Neural crest cell (in vitro differentiated cells): ENCODE measurements at places on chromosomes 7 and 10. TPM values are rescaled to one million over a fixed set of nuclear protein-coding genes. Genes with fewer than 3 reads are reported as not detected.

SLC18A3 gene
- total RNA-seq: 16.7 and 17.9 TPM in 2 replicates

PHKG1 gene
- total RNA-seq: 1.1 and 1.7 TPM in 2 replicates

C7orf57 gene
- not detected in 2 replicates for total RNA-seq

PRLHR gene
- not detected in 2 replicates for total RNA-seq

SH3PXD2A gene
- 22.8 and 23.2 TPM in 2 replicates for total RNA-seq

EBF3 gene
- total RNA-seq: 11.2 and 11.6 TPM in 2 replicates

STOX1 gene
- 8.7 and 8.8 TPM in 2 replicates for total RNA-seq

MYH16 gene
- total RNA-seq: not detected in 2 replicates

HOXA6 gene
- 1.6 and 2.0 TPM in 2 replicates for total RNA-seq

KDM7A gene
- total RNA-seq: 4.9 and 5.2 TPM in 2 replicates

VENTX gene
- total RNA-seq: not detected in 2 replicates

TRIM50 gene
- not detected in 2 replicates for total RNA-seq

DNA sequence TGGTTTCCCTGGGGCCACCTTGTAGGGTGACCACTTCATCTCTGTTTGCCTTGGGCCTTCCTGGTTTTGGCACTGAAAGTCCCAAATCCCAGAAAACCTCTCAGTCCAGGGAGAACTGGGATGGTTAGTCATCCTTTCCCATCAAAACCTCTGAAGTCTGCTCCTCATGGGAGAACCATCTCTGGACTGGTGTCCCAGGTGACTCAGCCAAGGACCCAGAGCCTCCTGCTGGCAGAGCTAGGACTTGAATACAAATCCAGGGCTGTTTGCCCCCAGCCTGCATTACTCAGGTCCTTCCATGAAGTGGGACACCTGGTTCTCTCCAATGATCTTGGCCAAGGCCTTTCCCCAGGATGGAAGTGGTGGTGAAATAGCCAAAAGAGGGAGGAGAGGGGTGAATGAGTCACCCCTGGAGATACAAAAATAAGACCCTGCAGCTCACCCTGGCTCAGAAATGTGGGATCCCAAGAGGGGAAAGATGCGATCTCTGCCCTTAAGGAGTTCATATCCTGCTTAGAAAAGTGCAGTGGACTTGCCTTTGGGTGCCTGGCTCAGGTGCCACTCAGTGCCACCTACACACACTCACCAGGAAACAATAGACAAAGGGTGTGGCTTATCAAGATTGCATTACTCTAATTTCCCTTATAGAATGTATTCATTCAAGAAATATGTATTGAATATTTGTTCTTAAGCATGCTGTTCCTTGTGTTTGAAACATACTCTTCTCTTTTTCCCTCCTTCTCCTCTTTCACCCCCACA lies 22.0 kb downstream of the ADRA2A start:
- no peak overlapping the region for H3K4me3 ChIP-seq
- no peaks in the 10 kb centered on the region for H3K4me1 ChIP-seq
- H3K27me3 ChIP-seq: peaks cover 11% of the 10 kb centered on the region
- no peaks in the 10 kb centered on the region for H3K36me3 ChIP-seq
- no peak overlapping the region for H3K27ac ChIP-seq
- DNase-seq: no peak

GRCh38 chr7:12941512-12941911 lies 254.1 kb downstream of the ARL4A start:
- no peaks in the 10 kb centered on the region for H3K4me1 ChIP-seq
- peaks cover 25% of the 10 kb centered on the region for H3K36me3 ChIP-seq
- H3K4me3 ChIP-seq: no peak overlapping the region
- no peak overlapping the region for H3K27ac ChIP-seq
- H3K27me3 ChIP-seq: no peaks in the 10 kb centered on the region

DNA sequence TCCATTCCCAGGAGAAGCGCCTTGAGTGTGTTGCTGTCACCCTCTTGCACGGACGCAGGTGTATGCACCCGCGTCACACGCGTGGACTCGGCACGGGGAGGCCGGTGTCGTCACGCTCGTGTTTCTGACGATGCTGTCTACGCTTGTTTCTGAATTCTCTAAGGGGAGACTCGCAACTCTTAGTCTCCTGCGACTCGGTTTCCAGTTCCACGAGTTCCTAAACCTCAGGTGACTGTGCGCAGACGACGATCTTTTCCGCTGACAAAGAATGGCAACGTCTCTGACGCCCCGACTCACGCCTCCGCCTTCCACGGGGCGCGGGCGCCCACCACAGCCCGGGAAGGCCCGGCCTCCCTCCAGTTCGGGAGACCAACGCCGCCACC lies 579 bp downstream of the IDI1 start:
- H3K4me1 ChIP-seq: peaks cover 66% of the 10 kb centered on the region
- H3K36me3 ChIP-seq: peaks cover 20% of the 10 kb centered on the region
- no peak for DNase-seq
- peak overlapping the region; percentile 98 for H3K27ac ChIP-seq

- H3K27ac ChIP-seq: no peak overlapping the region
- no peaks in the 10 kb centered on the region for H3K36me3 ChIP-seq
- no peak for DNase-seq
- H3K27me3 ChIP-seq: no peaks in the 10 kb centered on the region
- no peak overlapping the region for H3K4me3 ChIP-seq
Measured at GRCh38 chr10:77157248-77158019, 480.2 kb downstream of the KCNMA1 start.

GRCh38 chr7:41421056-41421455 lies 281.8 kb downstream of the INHBA start:
- no peaks in the 10 kb centered on the region for H3K4me1 ChIP-seq
- no peaks in the 10 kb centered on the region for H3K27me3 ChIP-seq
- H3K27ac ChIP-seq: no peak overlapping the region
- H3K36me3 ChIP-seq: no peaks in the 10 kb centered on the region

- no peak overlapping the region for H3K4me3 ChIP-seq
- no peak overlapping the region for H3K27ac ChIP-seq
- DNase-seq: no peak
- peaks cover 3% of the 10 kb centered on the region for H3K36me3 ChIP-seq
- no peaks in the 10 kb centered on the region for H3K4me1 ChIP-seq
- no peaks in the 10 kb centered on the region for H3K27me3 ChIP-seq
Measured at GRCh38 chr7:84982199-84982598, 204.7 kb downstream of the SEMA3D start.

GRCh38 chr10:100282907-100283306 lies 3.6 kb downstream of the BLOC1S2 start:
- H3K36me3 ChIP-seq: peaks cover 14% of the 10 kb centered on the region
- peaks cover 24% of the 10 kb centered on the region for H3K4me1 ChIP-seq
- no peaks in the 10 kb centered on the region for H3K27me3 ChIP-seq
- no peak overlapping the region for H3K4me3 ChIP-seq

- no peaks in the 10 kb centered on the region for H3K27me3 ChIP-seq
- H3K27ac ChIP-seq: no peak overlapping the region
- H3K4me3 ChIP-seq: peak overlapping the region; percentile 50
- no peaks in the 10 kb centered on the region for H3K36me3 ChIP-seq
- H3K4me1 ChIP-seq: peaks cover 31% of the 10 kb centered on the region
- DNase-seq: no peak
Measured at GRCh38 chr7:106108991-106109390, 3.1 kb downstream of the SYPL1 start.

- no peaks in the 10 kb centered on the region for H3K36me3 ChIP-seq
- H3K4me1 ChIP-seq: peaks cover 10% of the 10 kb centered on the region
- H3K27ac ChIP-seq: no peak overlapping the region
- peaks cover 42% of the 10 kb centered on the region for H3K27me3 ChIP-seq
Measured at GRCh38 chr10:123884907-123885381, 6.7 kb downstream of the CPXM2 start.

DNA sequence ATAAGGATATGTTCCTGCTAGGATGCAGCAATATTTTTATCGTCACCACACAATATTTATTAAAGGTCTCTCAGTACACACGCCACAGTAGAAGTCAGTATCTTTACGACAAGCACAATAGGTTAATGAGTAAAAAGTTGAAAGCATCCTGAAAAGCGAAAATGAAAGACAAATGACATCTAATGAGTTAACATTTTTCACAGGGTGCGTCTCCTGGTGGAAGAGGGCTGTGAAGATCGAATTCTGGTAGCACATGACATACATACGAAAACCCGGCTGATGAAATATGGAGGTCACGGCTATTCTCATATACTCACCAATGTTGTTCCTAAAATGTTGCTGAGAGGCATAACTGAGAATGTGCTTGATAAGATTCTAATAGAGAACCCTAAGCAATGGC lies 10.8 kb downstream of the C1QL3 start:
- H3K36me3 ChIP-seq: no peaks in the 10 kb centered on the region
- H3K4me1 ChIP-seq: peaks cover 5% of the 10 kb centered on the region
- H3K27ac ChIP-seq: no peak overlapping the region
- no peak for DNase-seq
- H3K27me3 ChIP-seq: peaks cover 9% of the 10 kb centered on the region
- H3K4me3 ChIP-seq: no peak overlapping the region

DNA sequence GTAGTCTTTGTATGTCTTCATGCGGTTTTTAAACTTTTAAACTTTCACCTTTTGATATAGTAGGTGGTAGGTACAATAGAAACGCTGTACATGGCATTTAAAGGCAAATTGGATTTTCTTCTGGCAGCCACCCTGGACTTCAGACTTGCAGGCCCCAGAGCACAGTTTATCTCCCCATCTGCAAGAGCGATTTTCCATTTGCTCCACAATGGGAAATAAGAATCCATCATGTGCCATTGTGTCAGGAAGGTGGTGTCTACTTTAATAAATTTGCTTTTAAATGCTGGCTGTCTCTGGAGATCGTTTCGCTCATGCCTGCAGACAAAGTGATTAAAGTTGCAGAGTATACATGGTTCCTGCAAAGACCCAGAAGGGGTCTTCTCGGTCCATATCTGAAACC lies 38.9 kb downstream of the UNC5B start:
- H3K36me3 ChIP-seq: no peaks in the 10 kb centered on the region
- no peaks in the 10 kb centered on the region for H3K27me3 ChIP-seq
- DNase-seq: no peak

- H3K27ac ChIP-seq: no peak overlapping the region
- H3K36me3 ChIP-seq: no peaks in the 10 kb centered on the region
- H3K27me3 ChIP-seq: no peaks in the 10 kb centered on the region
- no peak overlapping the region for H3K4me3 ChIP-seq
Measured at GRCh38 chr7:136326045-136326609, 349.0 kb upstream of the MTPN start.

GRCh38 chr10:821322-821721 lies 110.2 kb downstream of the LARP4B start:
- H3K36me3 ChIP-seq: peaks cover 16% of the 10 kb centered on the region
- H3K4me3 ChIP-seq: no peak overlapping the region
- DNase-seq: no peak
- no peaks in the 10 kb centered on the region for H3K4me1 ChIP-seq
- H3K27ac ChIP-seq: peak overlapping the region; percentile 74

GRCh38 chr7:43767311-43767710 lies 8.8 kb downstream of the BLVRA start:
- H3K27ac ChIP-seq: no peak overlapping the region
- peaks cover 15% of the 10 kb centered on the region for H3K4me1 ChIP-seq
- H3K4me3 ChIP-seq: no peak overlapping the region
- peaks cover under 1% of the 10 kb centered on the region for H3K36me3 ChIP-seq
- DNase-seq: no peak

- H3K27ac ChIP-seq: no peak overlapping the region
- peaks cover 5% of the 10 kb centered on the region for H3K36me3 ChIP-seq
- H3K4me3 ChIP-seq: no peak overlapping the region
- DNase-seq: no peak
- H3K4me1 ChIP-seq: no peaks in the 10 kb centered on the region
Measured at GRCh38 chr10:130185591-130185990, 49.4 kb downstream of the GLRX3 start.

- peaks cover 6% of the 10 kb centered on the region for H3K36me3 ChIP-seq
- no peak for DNase-seq
- no peaks in the 10 kb centered on the region for H3K27me3 ChIP-seq
- H3K27ac ChIP-seq: peak overlapping the region; percentile 31
Measured at GRCh38 chr7:47326220-47326619, 255.7 kb downstream of the TNS3 start.

GRCh38 chr10:120217736-120218135 lies 239.3 kb upstream of the PLPP4 start:
- no peak overlapping the region for H3K4me3 ChIP-seq
- H3K36me3 ChIP-seq: peaks cover 3% of the 10 kb centered on the region
- H3K4me1 ChIP-seq: no peaks in the 10 kb centered on the region
- H3K27ac ChIP-seq: no peak overlapping the region
- H3K27me3 ChIP-seq: no peaks in the 10 kb centered on the region
- DNase-seq: no peak

DNA sequence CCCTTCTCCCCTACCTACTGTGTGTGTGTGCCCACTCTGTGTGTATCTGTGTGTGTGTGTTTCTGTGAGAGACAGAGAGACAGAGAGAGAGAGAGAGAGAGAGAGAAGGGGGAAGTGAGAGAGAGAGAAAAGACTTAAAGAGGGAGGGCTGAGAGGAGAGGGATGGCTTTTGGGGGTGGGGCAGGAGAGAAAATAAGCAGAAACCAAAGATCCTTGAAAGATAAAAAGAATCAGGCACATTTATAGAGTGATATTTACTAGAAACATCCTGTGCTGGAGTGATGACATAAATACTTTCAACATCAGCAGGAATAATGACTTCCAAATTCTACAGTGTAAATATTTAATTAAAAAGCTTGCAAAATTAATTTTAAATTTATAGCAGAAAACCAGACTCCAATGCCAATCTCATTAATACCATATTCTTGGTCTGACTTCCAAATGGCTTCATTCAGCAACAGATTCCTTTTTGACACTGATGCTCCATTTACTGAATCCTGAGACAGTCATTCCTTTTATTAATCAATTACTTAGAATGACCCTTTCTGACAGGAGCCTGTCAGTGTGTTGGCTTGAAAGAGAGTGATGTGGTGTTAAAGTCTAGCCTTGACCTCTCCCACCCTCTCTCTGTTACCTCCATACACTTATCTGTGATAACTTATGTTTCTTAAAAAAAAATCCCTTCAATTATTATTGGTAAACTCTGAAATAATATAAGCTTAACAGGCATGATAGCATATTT lies 41.7 kb upstream of the WNT2 start:
- no peaks in the 10 kb centered on the region for H3K27me3 ChIP-seq
- no peak overlapping the region for H3K27ac ChIP-seq
- no peak for DNase-seq
- peaks cover 6% of the 10 kb centered on the region for H3K4me1 ChIP-seq
- no peaks in the 10 kb centered on the region for H3K36me3 ChIP-seq
- H3K4me3 ChIP-seq: no peak overlapping the region

DNA sequence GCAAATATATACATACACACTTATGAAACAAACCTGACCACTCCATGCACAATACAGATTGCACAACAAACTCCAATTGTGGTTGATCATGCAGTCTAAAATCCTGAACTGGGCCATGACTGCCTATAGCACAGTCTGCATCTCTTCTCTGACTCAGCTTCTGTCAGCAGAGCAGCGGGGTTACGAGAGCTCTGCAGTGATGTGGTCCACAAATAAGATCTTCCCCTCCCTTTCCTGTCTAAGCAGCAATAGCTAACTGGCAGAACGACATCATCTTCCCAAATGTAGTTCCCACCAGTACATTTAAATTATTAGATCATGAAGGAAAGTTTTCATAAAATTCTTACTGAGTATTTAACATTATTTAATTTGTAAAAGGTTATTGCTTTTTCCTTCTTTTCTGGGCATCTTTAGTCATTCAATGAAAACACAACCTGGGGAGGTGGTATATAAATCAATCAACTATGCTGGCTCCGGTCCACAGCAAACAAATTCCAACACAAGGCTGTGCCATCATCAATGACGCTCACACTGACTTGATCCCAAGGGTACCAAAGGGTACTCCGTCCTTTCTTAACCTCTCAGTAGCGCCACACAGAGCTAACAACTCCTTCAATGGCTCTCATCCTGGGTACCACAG lies 17.1 kb downstream of the ARHGAP21 start:
- no peak for DNase-seq
- H3K4me3 ChIP-seq: no peak overlapping the region
- peaks cover 7% of the 10 kb centered on the region for H3K36me3 ChIP-seq
- H3K4me1 ChIP-seq: peaks cover 17% of the 10 kb centered on the region
- no peak overlapping the region for H3K27ac ChIP-seq

GRCh38 chr7:155778349-155778748 lies 33.9 kb downstream of the SHH start:
- H3K36me3 ChIP-seq: peaks cover 26% of the 10 kb centered on the region
- no peak overlapping the region for H3K4me3 ChIP-seq
- no peaks in the 10 kb centered on the region for H3K27me3 ChIP-seq
- DNase-seq: no peak
- H3K27ac ChIP-seq: no peak overlapping the region
